DMS 273 treated with DMSO at 0.1 percent for 48 hours (cell line): ENCODE measurements at places on chromosomes 13 and 19.

GRCh38 chr19:8584965-8585893 is 8.0 kb upstream of the MYO1F start:
- DNase-seq, result no peak

DNA sequence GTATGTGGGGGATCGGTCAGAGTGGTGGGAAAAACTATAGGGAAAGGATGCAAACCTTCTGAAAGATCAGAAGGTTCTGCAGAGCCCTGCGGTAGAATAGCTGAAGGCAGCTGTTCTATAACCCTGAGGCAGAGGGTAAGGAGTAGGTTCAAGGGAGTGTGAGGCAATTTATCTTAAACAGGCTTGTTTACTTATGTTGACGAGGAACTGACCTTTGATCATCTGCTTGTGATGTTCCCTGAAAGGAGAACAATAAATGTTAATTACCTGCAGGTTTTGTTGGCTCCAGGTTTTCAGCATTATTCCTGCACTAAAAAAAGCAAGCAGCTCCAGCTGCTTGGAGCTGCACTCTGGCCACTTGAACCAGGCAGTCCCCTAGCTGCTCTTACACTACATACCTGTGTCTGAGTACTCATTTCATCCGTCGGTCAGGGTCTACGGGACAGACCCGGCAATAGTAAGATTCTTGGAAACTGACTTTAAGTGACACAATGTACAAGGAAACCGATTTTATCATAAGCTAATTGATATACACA is 202.1 kb downstream of the TBC1D4 start:
- DNase-seq, result no peak

DNA sequence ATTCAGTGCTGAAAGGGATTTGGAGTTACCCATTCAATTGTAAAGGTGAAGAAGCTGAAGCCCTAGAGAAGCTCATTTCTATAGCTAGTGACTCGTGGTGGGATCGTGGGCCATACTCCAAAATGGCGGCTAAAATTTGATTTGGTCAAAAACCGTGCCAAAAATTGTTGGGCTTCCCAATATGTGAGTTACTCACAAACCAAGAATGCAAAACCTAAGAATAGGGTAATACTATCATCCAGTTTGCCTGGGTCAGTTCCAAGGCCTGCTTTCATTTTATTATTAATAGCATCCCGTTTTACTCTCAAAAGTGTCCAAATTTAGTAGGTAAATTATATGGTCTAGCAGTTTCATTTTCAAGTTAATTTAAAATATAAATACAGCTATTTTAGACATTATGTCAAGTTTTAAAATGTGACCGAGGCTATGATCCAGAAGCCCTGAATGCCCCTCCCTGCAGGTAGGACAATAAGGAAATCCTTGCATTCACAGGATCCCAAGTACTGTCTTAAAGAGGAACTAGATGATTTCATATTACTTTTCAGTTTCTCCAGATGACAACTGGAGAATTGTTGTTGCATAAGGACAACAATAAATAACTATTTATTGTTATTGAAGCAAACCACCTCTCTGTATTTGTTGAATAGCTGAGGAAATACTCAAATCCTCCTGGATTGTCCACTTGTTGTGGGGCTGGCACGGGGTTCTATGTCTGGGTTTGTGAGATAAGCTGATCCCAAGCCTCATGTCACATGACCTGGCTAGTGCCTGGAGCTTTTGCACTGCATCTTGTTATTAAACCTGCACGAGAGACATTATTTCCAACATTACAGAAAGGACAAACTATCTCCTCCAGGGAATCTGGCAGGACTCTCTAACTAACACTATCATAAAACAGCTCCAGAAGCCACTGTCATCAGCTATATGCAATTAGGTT is 11.6 kb upstream of the RAP2A start:
- no peak for DNase-seq

- DNase-seq, result no peak
Observed at GRCh38 chr13:30359991-30360390, 52.6 kb upstream of the KATNAL1 start.

- DNase-seq, result no peak
Observed at GRCh38 chr19:13070425-13071140, 32.1 kb downstream of the LYL1 start.

DNA sequence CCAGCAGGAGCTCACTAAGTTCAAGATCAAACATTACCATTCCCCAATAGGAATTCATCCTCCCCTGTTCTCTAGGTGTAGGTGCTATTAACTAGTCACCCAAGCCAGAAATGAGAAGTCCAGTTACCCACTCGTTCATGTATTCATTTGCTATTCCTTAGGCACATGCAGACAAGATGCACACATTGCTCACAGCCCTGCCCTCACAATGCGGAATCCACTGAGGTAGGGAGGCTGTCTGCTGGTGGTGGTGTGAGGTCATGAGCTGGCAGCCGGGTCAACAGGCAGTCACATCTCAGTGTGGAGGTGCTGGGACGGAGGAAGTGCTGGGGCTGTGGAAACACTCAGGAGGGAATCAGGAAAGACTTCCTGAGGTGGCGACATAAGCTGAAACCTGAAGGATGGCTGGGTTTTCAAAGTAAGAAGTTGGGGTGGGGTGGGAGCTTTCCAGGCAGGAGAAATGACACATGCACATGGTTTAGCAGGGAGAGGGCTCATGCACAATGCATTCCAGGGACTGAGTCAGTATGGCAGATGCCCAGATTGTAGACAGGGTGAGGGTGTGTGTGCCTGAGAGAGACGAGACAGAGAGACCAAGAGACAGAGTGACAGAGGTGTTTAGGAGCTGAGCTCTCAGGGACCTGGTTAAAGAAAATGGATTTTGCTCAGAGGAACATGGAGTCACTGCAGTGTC is 117.6 kb downstream of the USP12 start:
- no peak for DNase-seq

DNA sequence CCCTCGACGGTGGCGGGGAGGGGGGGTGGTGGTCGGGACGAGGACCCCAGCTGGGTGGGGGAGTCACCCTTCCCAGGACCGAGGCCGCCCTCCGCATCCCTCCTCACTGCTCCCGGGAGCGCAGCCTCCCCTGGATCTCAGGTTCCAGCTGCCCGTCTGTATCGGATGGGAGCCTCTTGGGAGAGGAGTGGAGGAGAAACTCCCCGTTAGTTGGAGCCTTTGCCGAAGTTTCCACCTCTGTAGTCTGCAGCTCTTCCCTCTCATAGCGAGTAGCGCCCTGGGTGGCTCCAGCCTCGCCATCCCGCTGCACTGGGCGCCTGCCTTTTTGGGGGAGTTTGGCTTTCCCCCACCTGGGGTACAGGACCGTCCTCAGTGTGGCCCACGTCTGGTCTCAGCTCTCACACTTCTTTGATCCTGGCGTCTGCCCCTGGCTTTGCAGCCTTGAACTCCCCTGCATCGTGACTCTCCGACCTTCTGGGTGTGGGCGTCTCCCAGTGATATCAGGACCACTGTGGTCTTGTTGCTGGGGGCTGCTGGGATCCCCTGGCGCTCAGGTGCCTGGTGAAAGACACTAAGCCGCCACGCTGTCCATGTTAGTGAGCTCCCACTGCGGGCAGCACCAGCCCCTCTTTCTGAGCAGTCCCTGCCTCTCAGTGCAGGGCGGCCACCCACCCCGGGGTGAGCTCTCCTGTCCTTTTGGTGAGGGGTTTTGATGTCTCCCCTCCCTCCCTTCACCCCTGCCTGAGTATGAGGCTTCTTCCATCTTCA is 1.1 kb downstream of the CNOT3 start:
- DNase-seq, result no peak

DNA sequence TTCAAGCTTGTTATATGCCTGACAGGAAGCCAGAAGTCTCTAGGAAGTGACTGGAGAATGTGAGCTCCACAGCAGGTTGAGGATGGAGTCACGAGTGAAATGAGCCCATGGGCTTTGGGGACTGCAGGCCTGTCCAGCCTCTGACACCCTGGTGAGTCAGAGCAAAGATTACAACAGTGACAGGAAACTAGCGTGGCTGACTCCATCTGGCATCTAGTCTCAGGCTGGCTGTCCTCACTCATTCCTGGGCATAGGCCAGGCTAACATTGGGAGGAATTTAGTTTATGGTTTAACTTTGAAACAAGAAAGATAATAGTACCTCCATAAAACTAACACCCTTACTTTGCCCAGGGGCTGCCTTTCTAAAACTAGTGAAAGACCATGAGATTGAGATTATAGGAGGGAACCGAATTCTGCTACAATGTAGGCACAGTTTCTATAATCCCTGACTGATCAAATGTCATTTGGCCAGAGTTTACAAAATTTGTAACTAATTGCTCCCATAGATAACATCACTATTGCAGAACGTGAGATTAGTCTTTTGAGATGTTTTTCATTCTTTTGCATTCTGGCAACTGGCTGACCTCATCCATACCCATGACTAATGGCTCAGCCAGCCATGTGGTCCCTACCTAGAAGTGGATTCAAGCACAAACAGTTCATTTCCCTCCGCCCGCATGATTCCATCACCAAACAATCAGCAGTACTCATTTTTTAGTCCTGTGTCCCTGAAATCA is 28.4 kb downstream of the PSG1 start:
- DNase-seq, result no peak

DNA sequence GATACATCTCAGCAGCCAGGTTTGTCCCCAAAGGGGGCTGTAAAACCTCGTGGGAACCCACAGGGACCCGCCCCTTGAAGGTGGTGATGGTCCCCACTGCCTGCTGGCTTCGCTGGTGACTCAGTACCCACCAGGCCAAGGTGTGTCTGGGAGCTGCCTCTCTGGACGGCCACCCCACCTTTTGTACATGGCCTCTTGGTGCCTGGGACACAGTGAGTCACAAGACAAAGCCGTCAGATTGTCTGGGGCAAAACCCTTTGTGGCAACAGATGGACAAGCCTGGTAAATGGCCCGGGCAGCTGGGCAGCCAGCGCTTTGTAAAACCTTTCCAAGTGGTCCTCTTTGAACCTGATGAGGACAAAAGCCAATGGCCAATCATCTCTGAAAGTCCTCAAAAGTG is 27.9 kb upstream of the KLF2 start:
- no peak for DNase-seq

DNA sequence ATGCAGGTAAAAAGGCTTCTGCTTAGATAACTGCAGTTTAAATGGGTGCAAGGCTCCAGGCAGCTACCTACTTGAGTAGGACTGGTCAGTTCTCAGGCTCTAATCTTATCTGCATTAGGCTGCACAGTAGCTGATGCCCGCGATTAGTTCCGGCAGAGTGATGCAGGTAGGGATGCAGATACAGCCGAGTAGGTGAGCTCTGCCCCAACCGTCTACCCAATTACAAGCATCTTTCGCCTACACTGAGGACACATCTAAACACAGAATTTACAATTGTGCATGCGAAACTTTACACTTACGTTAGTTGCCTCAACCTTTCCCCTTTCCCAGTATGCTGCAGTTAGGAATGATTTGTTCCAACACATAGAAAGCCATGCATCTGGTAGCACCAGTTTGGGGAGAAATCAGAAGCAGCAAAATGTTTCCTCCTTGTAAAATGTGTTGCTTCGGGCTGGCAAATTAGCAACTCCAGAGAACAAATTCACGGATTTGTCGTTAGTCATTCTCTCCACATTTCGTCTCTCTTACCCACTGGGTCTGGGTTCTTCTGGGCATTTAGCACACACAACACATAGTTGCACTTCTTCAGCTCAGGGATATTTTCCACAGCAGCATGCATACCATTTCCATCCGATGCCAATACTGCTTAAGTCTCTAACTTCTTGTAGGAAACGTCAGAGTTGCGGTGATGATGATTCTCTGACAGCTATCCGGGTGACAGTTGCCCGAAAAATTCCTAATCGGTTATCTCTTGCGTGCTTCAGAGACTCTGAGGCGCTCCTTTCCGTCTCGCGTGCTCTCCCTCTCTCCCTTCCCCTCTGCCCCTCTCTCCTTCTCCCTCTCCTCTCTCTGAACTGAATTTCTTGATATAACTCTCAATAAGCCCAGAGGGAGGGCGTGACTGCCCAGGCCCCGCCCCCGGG is at the start of gene PCDH9:
Gene PCDH9 (minus strand): TSS at position 856 of the 923 bp plus-strand sequence. CDS start 1,896 bp downstream, outside the sequence.
- DNase-seq, result no peak

DNA sequence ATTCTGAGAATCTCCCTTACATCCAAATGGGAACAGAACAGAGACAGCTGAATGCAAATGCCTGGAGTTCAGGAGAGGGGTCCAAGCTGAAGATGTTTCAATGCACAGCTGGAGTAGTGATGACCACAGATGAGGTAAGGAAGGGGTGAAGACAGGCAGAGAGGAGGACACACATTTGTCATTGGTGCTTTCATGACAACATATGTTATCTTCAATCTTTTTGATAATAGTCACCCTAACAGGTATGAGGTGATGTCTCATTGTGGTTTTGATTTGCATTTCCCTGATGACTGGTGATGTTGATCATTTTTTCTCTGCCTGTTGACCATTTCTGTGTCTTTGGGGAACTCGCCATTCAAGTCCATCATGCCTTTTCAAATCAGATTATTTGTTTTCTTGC is 19.2 kb downstream of the SIGLEC7 start:
- DNase-seq, result no peak

GRCh38 chr13:43041369-43041921 is 18.1 kb downstream of the DNAJC15 start:
- no peak for DNase-seq

DNA sequence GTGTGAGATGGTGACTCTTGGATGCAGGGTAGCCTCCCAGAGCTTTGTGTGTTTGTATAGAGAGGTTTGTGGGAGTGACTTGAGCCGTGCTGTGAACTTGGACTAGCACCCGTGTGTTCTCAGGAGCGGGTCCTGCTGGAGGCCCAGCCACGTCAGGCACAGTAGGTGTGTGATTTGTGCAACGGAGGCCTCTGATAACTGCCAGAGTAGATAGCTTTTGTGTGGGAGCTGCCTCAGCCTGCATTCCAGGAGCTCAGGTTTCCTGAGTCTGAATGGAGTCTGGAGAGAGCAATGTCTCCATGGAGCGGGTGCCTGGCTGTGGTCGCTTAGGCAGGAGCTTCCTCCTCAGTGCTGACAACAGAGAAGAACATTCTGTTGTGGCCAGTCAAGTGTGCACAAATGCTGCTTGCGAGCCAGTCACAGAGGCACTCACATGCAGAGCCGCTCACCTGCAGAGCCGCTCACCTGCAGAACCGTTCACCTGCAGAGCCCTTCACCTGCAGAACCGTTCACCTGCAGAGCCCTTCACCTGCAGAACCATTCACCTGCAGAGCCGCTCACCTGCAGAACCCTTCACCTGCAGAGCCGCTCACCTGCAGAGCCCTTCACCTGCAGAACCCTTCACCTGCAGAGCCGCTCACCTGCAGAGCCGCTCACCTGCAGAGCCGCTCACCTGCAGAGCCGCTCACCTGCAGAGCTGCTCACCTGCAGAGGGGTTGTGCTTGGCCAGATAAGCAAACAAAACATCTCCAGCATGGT is 32.6 kb downstream of the TFDP1 start:
- no peak for DNase-seq

GRCh38 chr13:29421118-29421517 is 174.4 kb downstream of the SLC7A1 start:
- no peak for DNase-seq

DNA sequence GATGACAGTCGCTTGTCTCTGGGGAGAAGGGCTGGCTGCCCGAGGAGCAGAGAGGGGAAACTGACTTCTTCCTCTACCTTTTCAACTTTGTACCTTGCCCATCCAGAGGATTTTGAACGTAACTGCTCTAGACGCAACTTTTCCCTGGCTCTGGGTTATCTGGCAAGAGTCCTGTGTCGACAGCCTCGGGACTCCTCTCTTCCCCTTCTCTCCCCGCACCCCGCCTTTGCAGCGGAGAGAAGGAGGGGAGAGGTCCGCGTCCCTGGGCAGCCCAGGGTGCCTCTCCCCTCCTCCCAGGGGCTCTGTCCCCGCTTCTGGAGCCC is 574 bp downstream of the SH3GL1 start:
- no peak for DNase-seq
